A673 (cell line): ENCODE measurements at places on chromosomes 6 and 20.

GRCh38 chr6:144194293-144194810, 44.0 kb downstream of the STX11 start:
- DNase-seq, result no peak

- DNase-seq, result no peak
These were observed 31.3 kb downstream of the PNPLA1 start for GRCh38 chr6:36301085-36301658.

DNA sequence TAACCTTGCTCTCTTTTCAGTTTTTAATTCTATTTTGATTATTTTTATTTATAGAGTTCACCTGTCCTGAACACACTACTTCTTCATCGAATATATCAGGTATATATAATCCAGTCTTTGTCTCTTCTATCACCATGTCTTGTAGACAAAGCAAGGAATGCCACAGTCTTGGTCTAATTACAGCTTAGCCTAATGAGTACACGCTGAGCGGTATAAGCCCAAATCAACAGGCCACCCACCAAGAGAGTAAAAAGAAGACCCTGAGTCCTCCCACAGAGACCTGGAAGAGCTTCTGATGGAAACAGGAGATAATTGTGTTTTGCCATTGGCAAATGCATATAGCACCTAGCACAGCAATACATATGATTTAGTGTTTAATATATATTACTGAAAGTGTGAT, 68.7 kb upstream of the TCF21 start:
- DNase-seq, result no peak

DNA sequence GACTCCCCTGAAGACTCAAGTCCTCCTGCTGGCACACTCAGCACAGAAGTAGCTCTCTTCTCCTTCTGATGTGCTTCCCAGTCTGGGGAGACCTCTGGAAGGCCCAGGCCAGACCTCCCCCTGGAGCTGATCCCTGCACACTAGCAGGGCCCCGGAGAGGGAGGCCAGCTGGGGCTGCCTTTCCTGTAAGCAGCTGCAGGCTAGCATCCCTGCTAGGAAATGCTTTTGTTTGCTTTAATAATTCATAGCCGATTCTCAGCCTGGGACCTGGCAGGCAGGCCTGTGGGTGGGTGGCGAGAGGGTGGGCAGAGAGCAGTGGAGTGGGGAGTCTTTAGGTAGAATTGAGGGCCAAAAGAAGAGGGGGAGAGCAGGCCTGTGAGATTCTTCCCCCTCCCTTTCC, 5.2 kb downstream of the EBF4 start:
- DNase-seq, result no peak

DNA sequence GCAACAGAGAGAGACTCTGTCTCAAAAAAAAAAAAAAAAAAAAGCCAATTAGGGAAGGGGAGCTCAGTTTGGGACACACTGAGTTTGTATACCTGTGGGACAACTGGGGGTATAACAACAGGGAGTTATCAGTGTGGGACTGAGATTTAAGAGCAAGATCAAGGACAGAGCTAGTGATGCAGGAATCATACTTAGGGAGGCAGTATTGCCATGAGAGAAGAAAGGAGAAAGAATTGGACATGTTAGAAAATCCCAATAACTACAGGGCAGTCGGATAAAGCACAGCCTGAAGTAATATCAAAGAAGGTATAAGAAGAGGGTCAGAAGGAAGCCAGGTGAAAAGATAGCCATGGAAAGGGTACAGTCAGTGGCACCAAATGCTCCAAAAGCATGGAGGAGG, 121.2 kb downstream of the PTPRT start:
- DNase-seq, result no peak

- no peak for DNase-seq
These were observed 3.9 kb upstream of the ZNF292 start for GRCh38 chr6:87151471-87151780.

DNA sequence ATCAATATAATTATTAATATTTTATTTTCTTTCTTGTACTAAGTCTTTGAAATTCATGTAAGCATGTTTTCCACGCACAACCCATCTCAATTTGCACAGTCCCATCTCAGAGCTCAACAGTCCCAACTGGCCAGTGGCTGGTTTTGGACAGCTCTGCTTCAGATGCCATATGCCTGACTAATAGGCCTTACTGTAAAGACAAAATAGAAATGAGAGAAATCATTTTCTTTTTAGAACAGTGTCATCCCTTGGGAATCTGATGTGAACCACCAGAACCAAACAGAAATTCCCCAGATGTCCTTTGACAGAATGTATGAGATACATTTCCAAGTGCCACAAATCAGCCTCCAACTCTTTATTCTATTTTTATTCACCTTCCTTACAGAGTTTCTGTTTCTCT, 338.9 kb downstream of the ESR1 start:
- DNase-seq, result no peak

DNA sequence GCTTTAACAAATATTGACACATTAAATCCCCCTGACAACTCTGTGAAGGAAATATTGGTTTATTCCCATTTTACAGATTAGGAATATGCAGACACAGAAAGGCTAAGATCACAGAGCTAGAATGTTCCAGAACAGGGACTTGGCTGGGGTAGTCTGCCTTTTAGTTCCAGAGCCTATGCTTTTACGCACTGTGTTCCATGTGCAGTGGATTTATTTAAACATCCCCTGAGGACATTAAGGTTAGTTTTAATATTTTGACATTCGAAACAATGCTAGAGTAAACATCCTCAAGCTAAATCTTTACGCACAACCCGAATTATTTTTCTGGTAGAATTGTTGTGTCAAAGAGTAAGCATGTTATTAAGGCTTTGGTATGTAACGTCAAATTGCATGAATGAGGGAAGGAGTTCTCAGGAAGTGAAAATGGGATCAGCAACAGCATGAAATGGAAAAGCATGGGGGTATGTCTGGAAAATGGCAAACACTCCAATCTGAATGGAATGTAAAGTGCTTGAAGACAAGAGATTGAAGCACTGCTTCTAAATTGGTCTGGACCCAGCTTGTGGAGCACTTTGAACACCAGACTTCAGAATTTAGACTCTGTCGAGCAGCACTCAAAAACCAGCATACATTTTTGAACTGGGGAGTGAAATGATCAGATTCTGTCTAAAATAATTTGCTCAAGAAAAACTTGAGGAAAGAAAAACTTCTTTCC, 429.9 kb downstream of the CD83 start:
- DNase-seq, result no peak

DNA sequence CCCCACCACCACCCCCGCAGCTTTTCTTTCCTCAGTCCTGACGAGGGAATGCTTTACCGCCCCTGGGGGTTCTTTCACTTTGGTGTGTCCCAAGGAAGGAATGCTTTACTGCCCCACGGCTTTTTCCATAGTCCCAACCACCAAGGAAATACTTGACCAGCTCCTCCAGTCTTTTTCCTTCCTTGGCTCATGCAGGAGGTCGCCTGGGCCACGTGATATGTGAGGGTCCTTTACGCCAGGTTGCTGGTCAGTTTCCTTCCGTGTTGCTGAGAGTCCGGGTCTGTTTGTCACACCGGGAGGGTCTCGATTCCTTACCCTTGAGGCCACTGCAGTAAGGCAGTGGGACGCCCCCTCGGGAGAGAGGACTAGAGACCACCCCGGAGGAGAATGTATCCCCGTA, 58.9 kb upstream of the CDH4 start:
- DNase-seq, result no peak

DNA sequence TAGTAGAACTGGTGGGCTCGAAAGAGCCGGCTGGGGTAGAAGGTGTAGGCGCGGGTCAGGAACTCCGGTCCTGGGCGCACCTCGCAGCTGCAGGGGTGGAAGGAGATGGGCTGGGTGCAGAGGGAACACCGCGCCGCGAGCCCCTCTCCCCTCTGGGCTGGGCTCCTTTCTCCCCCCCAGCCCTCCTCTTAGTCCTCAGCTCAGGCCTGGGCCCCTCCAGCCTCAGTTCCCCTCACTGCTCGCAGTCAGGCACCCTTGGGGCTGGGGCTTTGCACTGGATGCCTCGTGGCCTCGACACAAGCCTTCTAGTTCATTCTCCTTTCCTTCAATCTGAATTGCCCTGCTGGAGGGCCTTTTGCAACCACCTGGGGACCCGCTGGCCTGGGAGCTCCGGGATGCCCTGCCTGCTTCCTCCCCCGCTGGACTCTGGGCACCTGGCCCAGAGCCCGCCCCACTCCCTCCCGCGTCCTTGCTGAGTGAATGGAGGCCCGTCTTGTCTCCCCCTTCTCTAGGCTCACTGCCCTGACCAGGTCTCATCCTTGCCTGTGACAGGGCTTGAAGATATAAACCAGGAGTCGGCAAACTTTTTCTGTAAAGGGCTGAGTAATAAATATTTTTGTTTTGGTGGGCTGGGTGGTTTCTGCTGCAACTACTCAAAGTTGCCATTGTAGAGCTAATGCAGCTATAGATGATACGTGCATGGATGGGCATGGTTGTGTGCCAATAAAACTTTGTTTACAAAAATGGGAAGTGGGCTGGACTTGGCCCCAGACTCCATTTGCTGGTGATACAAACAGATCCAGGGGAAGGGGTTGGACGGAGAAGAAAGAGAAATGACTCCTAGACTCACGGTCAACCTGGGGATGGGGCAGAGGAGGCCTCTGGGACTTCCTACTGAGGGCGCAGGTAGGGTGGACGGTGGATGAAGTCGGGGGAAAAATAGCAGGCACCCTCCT, 47.3 kb downstream of the APCDD1L start:
- no peak for DNase-seq

- DNase-seq, result no peak
These were observed 31.7 kb upstream of the GNRH2 start for GRCh38 chr20:3011752-3012151.

- DNase-seq, result no peak
These were observed 51.2 kb downstream of the NINL start for GRCh38 chr20:25533920-25534700.

GRCh38 chr6:169589699-169590257, 112.1 kb downstream of the WDR27 start:
- DNase-seq, result no peak

DNA sequence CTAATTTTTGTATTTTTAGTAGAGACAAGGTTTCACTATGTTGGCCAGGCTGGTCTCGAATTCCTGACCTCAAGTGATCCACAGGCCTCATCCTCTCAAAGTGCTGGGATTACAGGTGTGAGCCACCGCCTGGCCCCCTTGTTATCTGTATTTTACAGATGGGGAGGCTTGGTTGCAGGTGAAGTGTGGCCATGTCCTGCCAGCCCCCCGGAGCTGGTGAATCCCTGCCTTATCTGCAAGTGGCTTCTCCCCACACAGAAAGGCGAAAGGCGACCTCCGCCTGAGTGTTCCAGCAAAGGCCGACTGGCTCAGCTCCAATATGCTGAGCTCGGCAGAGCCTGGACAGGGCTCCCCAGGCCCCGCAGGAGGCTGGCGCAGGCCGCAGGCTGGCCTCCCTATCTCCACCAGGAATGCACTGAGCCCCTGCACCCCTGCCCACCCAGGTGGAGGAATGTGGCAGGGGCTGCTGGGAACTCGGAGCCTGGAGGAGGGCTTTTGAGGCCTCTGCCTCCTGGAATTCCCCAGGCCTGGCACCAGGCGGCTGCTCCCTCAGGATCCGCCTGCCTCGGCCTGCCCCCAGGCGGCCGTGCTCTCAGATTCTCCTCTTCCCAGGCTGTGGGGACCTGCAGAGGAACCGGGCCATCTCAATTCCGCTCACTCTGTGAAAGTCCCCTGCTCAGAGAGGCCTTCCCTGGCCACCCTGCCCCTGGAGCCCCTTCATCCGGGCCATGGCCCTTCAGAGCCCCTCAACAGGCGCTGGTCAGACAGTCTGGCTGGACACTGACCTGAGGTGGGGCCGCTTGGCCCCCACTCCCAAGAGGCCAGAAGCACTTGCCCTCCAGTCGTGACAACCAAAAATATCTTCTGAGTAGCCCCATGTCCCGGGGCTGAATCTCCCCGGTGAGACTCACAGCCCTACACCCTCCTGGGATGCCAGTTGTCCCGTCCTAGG, 9.3 kb upstream of the LAMA5 start:
- no peak for DNase-seq

GRCh38 chr6:150906641-150907326, 41.3 kb downstream of the MTHFD1L start:
- no peak for DNase-seq

DNA sequence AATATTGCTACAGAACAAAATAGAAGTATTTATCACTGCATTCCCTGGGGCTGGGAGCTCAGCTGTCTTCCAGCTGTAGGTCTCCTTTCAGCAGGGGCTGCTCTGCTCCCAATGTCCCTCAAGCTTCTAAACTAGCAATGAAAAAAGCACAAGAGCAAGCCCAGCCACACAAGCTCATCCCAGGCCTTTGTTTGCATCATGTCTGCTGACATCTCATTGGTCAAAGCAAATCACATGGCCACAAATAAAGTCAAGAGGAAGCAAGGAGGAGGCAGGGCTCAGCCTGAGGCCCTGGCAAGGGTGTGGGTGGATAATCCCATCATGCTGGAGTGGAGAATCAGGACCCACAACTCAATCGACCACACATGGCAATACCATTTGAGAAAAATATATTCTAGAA, 2.2 kb upstream of the BFSP1 start:
- DNase-seq, result peak; percentile 94

GRCh38 chr20:15756754-15757115, 816.5 kb downstream of the KIF16B start:
- DNase-seq, result no peak

GRCh38 chr20:45154183-45154582, 20.5 kb upstream of the PI3 start:
- no peak for DNase-seq

GRCh38 chr6:135037541-135037940, 17.1 kb downstream of the HBS1L start:
- no peak for DNase-seq

DNA sequence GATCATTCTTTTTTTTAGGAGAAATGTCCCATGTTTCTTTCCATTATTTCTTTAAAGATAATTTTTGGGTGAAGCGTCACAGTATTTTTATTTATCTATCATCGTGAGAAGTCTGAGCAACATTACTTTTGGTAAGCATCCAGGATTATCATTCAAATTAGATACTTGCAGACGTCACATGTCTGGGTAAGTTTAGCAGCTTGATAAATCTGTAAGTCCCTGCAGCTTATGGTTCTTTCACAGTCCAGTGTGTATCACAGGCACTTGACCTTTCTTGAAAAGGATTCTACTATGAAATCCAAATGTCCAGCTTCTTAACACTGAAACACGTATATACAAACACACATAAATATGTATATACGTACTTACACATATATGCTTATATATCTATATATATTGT, 359.4 kb downstream of the ESR1 start:
- DNase-seq, result no peak

DNA sequence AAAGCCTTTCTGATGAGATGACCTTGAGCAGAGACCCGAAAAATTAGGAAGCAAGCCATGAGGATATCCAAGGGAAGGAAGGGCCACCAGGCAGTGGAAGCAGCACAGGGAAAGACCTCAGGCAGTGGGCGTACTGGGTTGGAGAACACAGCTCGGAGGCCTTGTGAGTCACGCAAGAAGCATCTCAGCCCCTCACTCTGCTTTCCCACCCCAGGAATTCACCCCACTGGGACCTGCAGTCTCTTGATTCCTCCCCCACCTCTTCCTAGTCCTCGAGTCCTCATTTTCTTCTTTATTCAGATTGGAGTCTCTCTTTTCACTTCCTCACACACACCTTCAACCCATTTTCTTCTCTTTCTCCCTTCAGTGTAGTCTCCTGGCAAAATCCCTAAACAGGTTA, 27.0 kb downstream of the RPRD1B start:
- peak; percentile 15 for DNase-seq
